ENCODE measurements at places on chromosomes 4 and X.

GRCh38 chr4:122701965-122702364, 30.5 kb upstream of the BBS12 start:
- DNase-seq = no peak

DNA sequence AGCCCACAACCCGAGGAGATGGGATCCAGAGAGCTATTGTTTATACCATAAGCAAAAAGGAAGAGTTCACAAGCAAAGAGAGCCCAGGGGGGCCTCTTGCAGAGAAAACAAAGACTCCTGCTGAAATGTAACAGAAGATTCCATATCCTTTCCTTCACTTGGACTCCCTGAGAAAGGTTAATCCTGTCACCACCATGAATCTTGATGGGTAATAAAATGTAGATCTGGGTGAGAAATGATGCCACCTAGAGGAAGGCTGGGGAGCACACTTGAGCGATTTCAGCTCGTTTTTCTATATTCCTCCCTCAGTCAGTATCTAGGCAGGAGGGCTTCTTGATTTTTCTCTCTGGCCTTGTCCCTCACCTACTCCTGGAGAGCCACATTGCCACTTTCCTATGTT, 10.2 kb upstream of the KCNE5 start:
- peak; percentile 19 for DNase-seq

DNA sequence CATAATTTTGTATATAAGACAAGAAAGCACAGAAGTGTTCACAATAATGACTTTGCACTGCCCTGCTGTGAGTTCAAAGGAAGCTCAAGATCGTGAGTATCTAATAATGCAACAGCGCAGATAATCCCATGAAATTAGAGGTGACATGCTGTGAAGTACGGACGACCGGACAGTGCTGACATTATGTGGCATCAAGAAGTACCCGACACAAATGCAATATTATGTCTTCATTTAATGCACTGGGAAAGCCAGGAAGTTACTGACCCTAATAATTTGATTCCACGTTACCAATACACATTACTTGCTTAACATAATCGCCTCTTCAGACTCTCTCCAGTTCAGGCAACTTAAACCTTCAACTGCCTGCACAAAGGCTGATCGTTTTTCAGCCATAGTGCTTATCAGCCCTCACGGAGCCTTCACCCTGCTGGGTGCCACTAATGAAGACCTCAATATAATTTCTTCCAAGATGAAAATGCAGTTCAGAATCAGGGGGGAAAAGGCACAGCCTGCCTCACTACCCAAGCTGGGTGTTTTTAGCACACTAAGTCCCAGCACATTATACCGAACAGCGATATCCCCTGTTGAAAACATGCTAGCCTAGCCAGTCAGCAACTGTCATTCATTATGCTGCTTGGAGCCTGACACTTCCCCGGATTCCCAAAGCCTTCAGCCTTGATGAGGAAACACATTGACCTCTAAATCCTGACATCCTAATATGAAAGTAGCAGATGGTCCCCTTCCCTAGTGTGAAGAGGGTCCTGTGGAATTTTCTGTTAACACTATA, 56.1 kb downstream of the SLC7A11 start:
- DNase-seq = no peak

DNA sequence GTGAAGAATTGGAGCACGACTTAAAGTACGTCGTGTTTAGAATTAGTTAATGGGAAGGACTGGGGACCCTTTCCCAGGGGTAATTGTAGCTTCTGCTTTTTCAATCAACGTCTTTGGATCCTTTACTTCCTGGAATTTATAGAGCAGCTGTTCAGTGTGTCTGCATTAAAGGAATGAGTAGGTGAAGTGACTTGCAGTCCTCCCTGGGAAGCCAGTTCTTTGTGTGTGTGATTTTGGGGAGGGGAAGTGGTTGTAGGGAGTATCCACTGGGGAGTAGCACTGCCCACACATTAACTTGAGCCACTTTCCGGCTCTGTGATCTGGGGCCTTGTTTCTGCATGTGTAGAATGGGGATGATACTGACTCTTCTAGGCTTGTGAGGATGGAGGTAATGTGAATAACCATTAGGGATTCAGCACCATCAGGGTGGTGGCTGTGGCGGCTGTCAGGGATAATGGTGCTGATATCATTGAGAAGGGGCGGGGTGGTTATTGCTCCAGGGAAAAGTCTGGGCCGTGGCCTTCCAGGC, 54.7 kb downstream of the TMEM131L start:
- DNase-seq = no peak

- no peak for DNase-seq
Observed at GRCh38 chr4:182228991-182229577, 14.1 kb upstream of the TENM3 start.

- DNase-seq = no peak
Observed at GRCh38 chrX:133881007-133881406, 104.4 kb downstream of the GPC3 start.
